ENCODE measurements at places on chromosomes 5 and 9.

DNA sequence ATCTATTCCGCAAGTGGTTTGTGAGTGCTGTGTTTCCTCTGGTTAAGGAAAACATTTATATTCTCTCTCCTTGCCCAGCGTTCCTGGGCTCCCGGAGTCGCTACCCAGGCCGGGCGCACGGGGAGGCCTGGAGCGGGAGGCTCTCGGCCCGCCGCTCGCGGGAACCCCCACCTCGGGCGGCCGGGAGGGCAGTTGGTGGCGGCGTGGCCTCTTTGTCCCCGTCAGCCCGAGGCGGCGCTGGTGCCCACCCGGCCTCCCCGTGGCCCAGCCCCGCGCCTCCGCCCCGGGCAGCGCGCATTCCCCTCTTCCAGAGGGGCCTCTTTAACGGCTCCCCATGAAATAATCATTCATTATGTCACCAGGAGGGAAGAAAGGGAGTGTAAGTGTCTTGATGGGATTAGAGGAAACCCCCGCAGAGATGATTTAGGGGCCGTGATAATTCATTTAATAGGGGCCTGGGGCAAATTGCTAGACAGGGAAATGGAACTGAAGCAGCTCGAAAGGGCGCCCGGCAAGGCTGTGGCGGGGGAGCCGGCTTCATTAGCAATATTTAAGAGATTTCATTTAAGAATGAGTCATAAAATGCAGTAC is 181.9 kb upstream of the TBCA start:
- DNase-seq, result no peak

DNA sequence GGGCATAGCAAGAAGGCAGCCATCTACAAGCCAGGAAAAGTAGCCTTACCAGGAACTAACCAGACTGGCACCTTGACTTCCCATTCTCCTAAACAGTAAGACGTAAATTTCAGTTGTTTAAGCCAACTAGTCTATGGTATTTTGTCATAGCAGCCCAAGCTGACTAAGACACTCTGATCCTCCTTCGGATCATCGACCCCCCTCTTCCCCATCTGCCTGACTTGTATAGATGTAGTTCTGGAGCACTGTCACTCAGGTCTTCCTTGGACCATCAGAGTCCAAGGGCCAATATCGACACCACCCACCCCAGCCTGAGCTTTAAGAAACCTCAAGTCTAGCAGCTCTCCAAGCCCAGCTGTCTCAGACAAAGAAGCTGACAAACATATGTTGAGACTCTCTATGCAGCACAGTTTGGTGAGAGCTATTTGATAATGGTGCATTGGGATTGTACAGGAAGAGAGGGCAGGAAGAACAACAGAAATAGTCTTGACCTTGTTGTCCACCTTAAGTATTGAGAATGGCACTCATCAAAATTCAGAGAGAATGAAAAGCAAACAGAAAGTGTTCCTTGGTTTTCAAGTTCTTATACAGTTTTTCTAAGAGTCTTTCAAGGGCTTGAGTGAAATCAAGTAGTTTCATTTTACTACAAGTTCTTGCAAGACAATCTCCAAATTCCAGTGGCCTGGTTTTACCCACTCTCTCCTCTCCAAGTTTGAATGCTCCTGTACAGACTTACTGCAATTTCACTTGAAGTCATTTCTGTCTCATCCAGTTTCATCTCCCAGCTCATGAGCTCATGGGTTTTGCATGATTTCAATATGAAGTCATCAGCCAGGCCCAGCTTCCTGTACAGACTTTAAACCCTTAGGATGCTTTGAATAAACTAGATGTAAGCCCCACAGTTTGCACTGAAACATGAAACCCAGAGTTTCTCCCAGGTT is 122.3 kb upstream of the RAI14 start:
- no peak for DNase-seq

- DNase-seq, result no peak
Observed at GRCh38 chr9:135244271-135245221, 157.1 kb downstream of the OLFM1 start.

DNA sequence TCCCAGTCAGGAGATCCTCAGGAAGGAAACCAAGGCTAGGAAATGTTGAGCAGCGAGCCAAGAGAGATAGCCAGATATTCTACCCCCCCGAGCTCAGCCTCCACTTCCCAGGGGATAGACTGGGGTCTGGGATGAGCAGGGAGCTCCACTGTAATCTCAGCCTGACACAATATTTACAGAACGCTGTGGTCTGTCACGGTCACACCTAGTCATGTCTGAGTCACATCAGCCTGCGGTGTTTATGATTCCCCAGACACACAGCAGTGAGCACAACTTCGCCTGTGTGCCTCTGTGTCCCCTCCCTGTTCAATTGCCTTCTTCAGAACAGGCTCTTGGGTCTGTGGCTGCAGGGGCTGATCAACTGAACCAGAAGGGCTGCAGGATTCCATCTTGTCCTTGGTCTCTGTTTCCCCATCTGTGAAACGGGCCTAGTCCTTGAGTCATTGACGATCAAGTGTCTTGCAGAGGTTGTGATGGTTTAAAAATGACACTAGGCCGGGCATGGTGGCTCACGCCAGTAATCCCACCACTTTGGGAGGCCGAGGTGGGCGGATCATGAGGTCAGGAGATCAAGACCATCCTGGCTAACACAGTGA is 8.6 kb upstream of the PRRX2 start:
- DNase-seq, result no peak

GRCh38 chr5:150458802-150459557 is 9.4 kb upstream of the RPS14 start:
- peak; percentile 74 for DNase-seq

GRCh38 chr9:133234577-133235322 is 25.7 kb upstream of the OBP2B start:
- DNase-seq, result no peak

GRCh38 chr9:94108584-94108983 is 24.3 kb downstream of the PTPDC1 start:
- no peak for DNase-seq

GRCh38 chr5:173581408-173582215 is 34.8 kb downstream of the BOD1 start:
- DNase-seq, result no peak

GRCh38 chr5:154768207-154768606 is 13.0 kb downstream of the LARP1 start:
- no peak for DNase-seq

DNA sequence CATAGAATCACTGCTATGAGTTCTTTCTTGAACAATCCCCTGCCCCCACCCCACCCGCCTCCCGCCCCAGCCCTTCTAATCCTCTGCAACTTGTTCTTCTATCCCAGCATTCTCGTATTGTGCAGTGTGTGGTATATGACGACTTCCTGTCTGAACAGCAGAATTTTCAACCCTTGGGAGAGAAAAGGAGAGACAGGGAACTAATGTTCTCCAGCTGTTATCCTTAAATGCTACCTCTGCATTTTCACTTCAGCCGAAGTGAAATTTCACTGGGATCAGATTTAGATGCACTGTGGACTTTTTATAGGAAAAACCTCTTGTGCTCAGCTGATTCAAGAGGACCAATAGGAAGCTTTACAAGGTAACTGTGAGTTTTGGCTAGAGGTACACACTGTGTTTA is 2.2 kb downstream of the FBXL7 start:
- no peak for DNase-seq

DNA sequence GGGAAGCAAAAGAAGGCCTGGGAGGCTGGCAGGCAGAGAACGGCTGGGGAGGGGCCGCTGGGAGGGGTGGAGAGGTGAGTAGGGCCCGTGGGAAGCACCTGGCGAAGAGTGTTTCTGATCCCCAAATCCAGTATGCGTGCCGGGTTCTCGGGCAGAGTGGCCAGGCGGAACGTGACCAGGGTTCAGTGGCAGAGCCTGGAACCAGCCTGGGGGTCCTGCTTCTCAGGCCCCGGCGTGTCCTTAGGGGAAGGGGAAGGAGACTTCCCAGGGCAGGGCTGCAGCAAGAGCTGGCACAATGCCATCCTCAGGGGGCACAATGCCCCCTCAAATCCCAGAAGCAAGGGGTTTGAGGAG is 25.5 kb upstream of the IER5L start:
- no peak for DNase-seq

GRCh38 chr9:21558615-21559401 is 76.7 kb upstream of the IFNE start:
- no peak for DNase-seq

- DNase-seq, result no peak
Observed at GRCh38 chr5:68344447-68345111, 129.0 kb downstream of the PIK3R1 start.

DNA sequence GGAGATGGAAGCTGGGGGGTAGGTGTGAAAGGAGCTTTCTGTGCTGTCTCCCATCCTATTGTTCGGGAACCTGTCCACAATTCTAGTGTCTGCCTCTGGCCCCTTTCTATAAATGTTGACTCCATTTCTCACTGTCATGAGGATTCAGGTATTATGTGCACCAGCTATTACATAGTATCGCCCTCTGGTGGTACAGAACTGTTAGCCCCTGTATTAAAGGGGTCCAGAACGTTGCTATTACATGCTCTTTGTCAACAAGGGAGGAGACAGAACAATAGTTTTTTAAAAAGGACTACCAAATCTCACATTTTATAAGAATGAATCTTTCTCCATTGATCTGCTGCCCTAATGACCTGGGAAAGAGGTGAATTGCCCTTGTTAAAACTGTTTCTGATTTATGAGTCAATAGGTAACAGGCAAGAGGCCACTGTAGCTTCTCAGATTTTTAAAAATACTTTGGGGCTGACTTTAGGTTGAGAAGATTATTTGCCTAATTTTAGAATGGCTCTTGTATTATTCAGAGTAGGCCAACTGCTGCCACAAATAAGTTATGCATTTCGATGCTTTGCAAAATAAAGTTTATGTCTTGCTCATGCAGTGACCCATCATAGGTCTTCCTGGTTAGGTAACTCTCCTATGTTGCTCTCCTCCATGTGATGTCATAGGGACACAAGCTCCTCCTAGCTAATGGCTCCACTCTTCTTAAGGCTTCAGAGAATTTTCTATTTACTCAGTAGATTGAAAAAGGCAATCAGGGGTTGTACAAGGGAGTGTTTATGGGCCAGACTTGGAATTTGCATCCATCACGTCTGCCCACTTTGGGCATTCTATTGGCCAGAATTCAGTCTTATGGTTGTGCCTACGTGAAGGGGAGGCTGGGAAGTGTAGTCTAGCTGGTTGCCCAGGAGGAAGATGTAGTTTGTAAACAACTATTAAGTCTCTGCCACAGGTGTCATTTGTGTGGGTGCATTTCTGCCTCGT is 20.8 kb downstream of the DCANP1 start:
- no peak for DNase-seq

DNA sequence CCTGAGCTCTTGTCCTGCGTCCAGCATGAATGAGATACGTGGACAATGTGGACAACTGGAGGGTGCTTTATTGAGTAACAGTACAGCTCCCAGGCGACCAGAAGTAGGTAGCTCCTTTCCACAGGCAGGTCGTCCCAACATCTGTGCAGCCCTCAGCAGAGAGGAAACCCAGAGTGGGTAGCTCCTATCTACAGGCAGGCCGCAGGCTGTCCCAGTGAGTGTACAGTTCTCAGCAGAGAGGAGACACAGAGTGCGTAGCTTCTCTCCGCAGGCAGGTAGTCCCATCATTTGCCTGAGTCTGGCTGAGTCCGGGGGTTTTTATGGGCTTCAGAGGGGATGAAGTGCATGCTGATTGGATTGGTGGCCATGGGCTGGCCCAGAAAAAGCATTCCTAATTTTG is 373.3 kb downstream of the CHSY3 start:
- DNase-seq, result no peak

- no peak for DNase-seq
Observed at GRCh38 chr5:73820326-73820725, 194.3 kb downstream of the ARHGEF28 start.

DNA sequence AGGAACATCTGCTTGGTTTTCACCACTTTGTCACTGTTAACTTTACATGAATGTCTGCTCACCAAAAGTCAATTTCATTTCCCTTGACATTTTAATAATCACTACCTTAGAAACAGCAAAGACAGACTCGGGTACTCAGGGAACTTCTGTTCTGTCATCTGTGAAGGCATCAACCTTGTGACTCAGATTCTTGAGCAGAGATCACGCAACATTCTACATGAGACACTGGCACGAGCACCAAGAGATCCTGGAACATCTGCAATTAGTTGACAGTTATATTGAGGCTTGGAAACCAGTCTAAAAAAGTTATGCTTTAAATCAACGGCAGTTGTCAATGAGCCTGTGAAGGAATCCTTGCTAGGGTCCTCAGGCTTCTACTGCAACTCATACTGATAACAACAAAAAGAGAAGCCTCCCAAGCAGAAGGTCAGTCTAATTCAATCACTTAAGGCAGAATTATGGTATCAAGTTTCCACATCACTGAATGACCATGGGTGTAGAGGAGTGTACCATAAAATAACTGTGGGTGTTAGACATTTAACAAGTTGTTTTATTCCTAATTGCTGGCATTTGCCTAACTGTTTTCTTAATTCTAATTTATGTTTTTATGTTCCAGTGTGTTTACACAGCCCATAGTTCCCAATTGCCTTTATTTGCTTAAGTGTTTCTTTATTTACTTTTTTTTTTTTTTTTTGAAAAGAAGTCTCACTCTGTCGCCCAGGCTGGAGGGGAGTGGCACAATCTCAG is 3.3 kb upstream of the PBX3 start:
- no peak for DNase-seq

- DNase-seq, result no peak
Observed at GRCh38 chr5:112923148-112923917, 1.3 kb upstream of the REEP5 start.

GRCh38 chr5:143142596-143143435 is 260.7 kb downstream of the NR3C1 start:
- no peak for DNase-seq

GRCh38 chr9:72667181-72667580 is 145.8 kb downstream of the TMC1 start:
- DNase-seq, result no peak

- DNase-seq, result no peak
Observed at GRCh38 chr5:115507681-115508080, 36.9 kb downstream of the FEM1C start.

GRCh38 chr5:59423021-59423420 is 470.5 kb downstream of the PDE4D start:
- DNase-seq, result no peak

DNA sequence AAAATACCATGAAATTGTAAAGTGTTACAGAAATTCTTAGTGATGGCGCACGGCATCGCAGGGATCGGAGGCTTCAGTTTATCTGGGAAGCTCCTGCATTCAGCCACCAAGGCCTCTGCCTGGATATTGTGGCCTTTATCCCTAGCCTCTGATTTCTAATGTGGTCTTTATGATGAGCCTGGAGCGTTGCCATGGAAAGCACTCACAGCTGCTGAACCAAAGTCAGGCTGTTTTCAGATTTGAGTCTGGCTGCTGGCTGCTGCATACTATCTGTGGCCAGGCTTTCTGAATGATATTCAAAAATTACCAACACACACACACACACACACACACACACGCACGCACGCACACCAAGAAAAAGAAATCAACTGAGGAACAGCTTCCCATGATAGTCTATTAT is 101.1 kb upstream of the ZNF366 start:
- DNase-seq, result no peak

DNA sequence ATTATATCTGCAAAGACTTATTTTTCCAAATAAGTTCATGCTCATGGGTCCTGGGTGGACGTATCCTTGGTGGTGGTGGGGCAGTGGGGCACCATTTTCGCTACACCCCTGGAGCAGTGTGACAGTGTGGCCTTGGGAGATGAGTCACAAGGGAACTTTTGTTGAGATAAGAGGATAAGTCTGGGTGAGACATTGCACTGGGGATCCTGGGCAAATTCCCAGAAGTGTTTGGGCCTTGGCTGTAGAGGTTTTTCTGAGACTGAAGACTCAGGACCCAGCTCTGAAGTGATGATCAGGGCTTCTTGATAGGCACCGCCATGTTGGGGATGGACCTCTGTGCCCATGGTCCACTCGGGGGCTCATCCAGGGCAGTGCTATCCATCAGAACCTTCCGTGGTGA is 149.4 kb downstream of the MACROH2A1 start:
- DNase-seq, result no peak

- no peak for DNase-seq
Observed at GRCh38 chr9:108108852-108109448, 619.4 kb upstream of the KLF4 start.

Measured in activated CD4-positive, CD25-positive, alpha-beta regulatory T cell (primary cell).